ENCODE measurements at places on chromosomes 1 and 21.

DNA sequence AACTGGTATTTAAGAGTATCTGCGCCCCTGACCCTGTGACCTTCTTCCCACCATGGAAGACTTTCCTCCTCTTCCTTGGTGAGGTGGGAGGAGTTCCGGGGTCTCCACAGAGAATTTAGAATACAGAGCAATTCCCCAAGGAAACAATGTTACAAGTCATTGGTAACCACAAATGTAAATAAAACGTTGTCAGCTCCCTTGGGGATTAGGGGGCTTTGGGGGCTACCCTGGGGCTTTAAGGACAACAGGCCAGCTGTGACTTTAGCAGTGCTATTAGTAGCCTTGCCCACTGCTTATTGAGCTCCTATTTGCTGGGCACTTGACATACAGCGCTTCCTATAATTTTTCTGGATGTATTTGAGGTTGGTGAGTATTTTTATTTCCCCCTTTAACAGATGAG is 69.0 kb downstream of the IGSF21 start:
- DNase-seq: no peak

DNA sequence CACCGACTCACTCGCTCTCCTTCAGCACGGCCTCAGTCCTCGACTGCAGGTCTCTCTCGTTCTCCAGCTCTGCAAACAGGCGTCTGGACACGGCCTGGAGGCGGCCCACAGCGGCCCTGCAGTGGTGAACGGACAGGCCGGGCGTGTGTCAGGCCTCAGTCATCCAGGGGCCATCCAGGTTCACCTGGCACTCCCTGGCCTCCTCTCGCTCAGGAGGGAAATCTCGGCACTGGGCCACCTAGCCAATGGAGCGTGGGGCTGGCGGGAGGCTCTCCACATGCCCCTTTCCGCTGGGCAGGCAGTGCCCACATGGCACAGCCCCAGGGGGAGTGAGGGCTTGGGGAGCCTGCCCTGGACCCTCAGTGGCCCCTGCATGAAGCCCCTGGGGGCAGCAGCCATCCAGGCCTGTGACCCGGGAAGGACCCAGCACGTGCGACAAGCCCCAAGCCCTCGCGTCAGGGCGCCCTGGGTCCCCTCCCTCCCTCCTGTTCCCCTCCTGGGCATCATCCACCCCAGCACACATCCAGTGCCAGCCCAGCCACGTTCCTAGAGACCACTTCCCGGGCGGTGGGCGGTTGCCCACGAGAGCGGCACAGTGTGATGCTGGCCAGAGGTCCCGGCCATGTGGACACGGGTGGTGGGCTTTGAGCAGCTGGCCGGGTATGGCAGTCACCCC is 18.1 kb downstream of the CFAP74 start:
- DNase-seq: no peak

- no peak for DNase-seq
These were observed 16.7 kb upstream of the PTGFR start for GRCh38 chr1:78474092-78474491.

- DNase-seq: no peak
These were observed 124.0 kb downstream of the SYT2 start for GRCh38 chr1:202586018-202586821.

GRCh38 chr1:56196839-56197238 is 382.5 kb downstream of the PLPP3 start:
- no peak for DNase-seq

DNA sequence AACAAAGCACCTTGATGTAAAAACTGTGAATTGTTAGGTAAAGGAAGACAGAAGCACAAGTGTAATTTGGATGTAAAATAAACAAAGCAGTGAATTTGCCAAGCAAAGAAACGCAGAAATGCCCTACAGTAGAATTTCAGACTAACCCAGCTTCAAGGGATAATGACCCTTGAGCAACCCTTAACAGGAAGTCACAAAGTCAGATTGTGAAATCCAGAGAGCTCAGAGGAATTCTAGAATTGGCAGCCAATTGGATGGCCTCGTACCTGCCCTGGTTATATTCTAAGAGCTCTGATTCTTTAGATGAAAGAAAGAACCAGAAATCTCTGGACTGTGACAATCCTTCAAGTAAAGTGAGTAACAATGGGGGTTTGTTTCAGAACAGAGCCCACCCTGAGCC is 152.7 kb upstream of the CHRM3 start:
- DNase-seq: no peak

DNA sequence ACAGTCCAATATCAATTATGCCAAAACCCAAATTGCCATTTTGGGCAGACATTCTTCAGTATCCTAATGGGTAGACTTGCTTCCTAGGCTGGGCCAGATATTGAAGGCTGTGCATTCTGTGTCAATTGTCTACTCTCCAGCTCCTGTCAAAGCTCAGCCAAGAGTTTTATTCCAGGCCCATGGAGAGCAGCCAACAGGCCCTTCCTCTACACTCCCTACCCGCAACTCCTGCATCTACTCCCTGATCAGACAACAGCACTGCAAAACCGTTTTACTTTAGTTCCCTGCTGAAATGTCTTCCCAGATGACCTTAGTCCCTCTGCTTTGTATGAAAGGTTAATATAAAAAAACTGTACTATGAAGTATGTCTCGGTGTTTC is 6.6 kb upstream of the ADORA3 start:
- DNase-seq: no peak

DNA sequence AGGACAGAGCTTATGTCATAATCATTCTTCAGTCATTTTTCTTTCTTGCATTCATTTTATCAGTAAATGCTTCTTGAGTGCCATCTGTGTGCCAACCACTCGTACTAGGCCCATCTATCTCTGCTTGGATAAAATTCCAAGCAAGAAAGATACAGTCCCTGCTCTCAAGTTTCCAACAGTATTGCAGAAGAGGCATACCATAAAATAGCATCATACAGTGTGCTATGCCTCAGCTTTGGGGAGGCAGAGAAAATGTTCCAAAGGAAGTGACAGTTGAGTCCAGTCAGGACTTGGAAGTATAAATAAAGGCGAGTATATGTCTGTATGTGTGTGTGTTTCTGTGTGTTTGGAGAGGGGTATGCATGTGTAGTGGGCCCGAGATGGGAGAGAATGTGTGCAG is 113.4 kb upstream of the HOOK1 start:
- no peak for DNase-seq

DNA sequence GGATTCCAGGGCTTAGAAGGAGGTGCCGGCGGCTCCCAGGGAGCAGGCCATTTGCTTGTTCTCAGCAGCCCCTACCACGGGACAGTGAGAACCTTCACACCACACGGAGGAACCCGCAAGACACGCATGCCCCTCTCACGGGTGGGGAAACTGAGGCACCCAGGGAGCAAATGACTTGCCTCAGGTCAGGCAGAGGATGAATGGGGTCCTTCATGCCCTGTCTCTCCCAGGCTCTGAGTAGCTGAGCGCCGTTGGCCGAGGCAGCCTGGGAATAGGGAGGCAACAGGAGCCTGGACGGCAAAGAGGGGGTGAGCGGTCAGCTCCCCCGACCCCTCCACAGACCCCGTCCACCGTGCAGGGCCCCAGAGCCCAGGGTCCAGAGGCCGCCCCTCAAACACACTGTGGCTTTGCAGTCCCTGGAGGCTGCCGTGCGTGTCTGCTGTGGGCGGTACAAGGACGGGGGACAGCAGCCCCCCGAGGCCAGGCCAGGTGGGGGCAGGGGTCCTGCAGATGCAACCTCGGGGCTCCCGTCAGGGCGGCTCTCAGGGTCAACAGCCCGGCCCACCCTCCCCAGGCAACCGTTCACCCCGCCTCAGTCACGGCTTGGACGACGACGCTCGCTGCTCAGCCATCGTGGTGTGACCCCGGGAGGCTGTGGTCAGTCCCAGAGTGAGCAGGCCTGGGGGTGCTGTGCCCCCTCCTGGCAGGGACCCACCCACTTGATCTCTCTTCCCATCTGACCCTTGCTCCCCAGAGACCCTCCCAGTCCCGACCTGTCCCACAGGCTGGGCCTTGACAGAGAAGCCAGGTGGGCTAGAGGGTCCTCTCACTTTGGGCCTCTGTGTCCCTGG is 15.8 kb upstream of the COL6A2 start:
- no peak for DNase-seq

GRCh38 chr1:210298296-210298695 is 30.4 kb upstream of the HHAT start:
- DNase-seq: no peak

DNA sequence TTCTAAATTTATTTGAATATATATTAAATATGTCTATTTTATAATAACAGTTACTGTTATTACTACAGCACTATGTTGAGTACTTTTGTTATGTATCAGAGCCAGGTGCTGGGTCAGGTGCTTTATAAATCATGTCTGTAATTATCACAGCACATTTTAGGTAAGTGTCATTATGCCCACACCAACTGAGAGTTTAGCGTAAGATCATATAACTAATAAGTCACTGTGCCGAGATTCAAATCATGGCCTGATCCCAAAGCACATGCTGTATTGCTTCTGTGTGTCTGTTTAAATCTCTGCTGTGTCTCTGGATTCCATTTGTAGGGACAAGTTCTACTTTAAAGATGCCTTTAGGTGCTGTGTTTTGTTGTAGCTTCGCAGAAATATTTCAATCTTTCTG is 1.9 kb downstream of the GPSM2 start:
- DNase-seq: no peak

DNA sequence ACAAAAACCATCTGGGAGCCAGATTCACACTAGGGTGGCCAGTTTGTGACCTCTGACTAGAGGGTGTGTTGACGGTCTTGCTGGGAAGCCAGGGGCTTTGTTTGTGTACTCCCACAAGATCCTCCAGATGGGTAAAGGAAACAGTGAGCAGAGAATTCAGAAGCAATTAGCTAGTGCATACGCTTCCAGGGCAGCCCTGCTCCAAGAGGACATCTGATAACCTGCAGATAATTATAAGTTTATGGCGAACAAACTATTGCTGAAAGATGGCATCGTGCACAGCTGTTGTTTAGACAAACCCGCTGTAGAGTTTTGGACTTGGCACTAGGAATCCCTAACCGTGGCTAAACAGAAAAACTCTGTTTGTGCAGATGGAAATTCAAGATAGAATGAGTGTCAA is 326.4 kb downstream of the TGFB2 start:
- no peak for DNase-seq

GRCh38 chr21:23394458-23394857 is 2212.8 kb downstream of the MRPL39 start:
- no peak for DNase-seq

DNA sequence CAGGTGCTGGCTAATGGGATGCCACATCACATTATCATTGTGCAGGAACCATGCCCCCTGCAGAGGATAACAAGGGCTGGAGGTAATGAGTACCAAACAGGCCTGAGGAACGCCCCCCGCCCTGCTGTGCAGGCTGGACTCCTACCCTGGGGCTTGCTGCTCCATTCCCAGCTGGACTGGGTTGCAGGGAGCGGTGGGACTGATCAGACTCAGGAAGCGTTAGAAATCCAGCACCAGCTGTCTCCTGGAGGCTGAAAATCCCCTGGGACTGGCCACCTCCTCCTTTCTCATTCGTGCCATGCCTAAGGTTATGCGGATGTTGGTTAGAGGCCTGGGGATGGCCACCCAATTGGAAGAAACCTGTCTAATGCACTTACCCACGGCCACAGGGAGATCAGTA is 36.9 kb upstream of the POU3F1 start:
- DNase-seq: no peak

DNA sequence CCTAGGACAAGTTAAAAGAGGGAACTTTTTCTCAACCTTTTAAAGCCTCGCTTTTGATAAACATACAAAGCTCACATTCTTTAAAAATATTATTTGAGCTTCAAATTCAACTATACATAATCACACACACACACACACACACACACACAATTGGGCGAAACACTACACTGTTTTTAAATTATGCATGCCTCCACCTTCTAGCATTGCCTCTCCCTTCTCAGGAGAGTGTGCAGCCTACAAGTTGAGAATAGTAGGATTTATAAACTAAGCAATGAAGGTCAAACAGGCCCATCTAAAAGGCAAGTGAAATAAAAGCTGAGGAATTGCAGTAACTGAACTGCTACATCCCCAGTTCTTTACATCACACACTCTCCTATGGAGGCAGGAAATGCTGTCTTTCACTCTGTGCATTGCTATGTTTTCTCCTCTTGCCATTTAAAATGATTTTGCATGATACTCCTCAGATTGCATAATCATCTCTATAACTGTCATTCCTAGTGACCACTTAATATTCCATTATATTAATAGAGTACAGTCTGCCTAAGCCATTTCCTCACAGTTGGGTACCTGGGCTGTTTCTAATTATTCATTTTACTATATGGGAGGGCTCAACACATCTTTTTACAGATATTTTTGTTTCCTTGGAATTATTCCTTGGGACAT is 92.5 kb upstream of the KCNE2 start:
- DNase-seq: no peak

DNA sequence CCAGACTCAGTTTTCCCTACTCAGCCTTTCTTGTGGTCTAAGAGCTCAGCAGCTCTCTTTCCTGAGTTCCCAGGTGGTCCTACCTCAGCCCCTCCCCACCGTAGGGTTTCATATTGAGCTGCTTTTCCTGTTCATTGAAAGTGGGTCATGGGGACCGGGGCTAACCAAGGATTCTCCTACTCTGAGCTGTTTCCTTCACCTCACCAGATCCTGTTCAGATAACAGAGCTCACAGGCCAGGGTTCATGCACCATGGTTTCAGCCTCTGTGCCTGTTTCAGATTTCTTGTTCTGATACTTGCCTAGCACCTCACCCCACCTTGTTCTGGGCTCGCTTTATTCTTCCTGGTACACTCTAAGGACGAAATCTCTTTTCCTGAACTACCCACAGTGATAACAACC is 8.5 kb downstream of the UBQLN4 start:
- DNase-seq: no peak

DNA sequence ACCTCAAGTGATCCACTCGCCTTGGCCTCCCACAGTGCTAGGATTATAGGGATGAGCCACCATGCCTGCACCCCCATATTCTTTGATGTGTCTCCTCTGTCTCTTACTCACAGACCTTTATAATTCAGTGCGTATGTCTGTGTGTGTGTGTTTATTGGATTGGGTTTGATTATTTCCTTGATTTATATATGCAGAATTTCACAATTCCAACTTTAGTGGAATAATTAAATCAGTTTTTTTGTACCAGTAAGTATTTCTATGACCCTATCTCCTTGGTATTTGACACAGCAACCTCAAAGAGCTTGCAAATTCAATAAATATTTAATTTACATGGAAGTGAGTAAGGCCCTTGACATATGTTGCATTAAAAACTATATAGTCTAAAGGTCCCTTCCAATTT is 333.9 kb upstream of the ADAMTS5 start:
- no peak for DNase-seq
